ENCODE measurements at places on chromosomes 2 and 18.

DNA sequence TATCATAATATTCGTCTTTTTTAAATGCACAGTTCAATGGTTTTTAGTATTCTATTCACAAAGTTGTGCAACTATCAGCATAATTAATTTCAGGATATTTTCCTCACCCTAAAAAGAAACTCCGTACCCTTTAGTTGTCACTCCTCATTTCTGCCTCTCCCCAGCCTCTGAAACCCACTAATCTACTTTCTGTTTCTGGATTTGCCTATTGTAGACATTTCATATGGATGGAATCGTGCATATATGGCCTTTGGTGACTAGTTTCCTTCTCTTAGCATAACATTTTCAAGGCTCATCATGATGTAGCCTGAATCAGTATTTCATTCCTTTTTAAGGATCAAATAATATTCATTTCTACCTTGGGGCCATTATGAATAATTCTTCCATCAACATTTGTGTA, 18.5 kb downstream of the NEURL3 start:
- no peak for DNase-seq

GRCh38 chr2:28193630-28194403, 198.8 kb upstream of the FOSL2 start:
- DNase-seq = no peak

- DNase-seq = no peak
These were observed 3.5 kb downstream of the TMEM200C start for GRCh38 chr18:5891854-5892215.

- DNase-seq = no peak
These were observed 25.7 kb downstream of the NPPC start for GRCh38 chr2:231900486-231900942.

- DNase-seq = no peak
These were observed 4.5 kb downstream of the SEMA4F start for GRCh38 chr2:74658516-74658915.

DNA sequence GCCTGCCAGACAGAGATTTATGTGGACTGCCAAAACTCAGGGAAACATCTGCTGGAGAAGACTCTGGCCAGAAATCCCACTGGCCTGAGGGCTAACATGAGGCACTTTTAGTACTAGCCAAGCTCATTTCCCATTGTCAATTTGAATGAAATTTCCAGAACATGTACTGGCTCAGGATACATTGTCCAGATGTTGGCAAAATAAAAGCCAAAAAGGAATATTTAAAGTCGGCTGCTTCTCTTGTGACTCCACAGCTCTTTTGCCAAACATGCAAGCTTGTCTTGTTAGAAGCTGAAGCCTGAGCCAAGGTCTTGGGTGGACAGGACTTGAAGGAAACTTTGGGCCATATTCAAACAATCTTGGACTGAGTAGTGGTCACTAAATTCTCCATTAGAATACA, 215.5 kb downstream of the NCKAP5 start:
- no peak for DNase-seq

- DNase-seq = no peak
These were observed 3.4 kb downstream of the CASP8 start for GRCh38 chr2:201263779-201264178.

DNA sequence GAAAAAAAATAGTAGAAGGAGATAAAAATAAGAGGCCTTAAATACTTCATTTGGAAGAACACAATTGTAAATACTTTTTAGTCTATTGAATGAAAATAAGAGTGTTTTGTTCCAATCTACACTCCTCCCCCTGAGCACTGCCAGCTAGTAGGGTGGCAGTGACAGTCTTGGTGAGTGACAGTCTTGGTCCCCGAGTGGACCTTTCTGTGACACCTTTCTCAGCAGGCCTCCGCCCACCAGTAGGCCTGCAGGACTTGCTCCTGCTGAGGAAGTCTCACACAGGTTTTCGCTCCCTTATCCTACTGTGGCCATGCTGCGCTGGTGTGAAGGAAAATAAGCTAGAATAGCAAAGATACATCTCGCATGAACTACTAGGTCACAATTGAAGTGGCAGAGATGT, 666.8 kb downstream of the NR4A2 start:
- no peak for DNase-seq

DNA sequence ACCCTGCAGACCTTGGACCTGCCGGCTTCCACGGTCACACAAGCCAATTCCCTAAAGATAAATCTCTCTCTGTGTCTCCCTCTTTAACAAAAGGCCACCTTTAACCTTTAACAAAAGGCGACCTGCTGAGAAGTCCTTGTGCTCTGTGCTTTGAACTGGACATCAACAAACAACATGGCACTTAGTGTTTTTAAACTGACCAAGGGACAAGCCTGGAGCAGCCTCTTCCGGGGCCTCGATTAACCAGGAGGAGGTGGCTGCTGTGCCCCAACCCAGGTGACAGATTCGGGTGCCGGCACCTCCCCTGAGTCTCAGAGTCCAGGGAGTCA, 135.3 kb downstream of the RTP5 start:
- no peak for DNase-seq

DNA sequence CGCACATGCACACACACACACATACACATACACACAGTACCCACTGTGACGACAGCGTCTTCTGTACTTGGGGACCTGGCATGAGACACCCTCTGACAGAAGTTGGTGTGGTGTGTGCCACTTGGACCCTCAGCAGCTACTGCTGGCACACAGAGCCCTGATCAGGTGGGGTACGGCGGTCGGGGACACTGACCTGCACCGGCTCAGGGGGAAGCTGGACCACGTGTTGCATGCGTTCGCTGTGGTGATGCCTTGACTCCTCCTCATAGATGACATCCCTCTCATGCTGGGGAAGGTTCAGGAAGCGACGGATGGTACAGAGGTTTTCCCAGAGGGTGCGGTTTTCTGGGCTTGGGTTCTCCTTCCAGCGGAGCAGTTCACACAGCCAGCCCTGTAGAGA, 149.2 kb downstream of the SATB2 start:
- DNase-seq = no peak

GRCh38 chr2:7037340-7038333, 120.4 kb downstream of the RNF144A start:
- DNase-seq = peak; percentile 38

DNA sequence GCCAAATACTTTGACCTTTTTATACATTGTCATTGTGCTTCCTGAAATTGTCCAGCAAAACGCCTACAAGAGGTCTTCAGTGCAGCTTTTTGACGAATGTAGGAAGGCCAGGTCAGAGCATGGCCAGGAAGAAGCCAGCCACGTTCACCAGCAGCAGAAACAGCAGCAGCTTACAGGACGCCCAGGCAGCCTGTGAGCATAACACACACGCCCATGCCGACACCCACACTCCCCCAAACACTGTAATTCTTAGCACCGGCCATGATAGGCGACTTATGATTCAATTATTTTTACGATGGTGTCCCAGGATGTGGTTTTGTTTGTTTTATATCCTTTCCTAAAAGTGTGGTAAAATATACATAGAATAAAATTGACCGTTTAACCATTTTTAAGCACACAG, 249.1 kb upstream of the SALL3 start:
- no peak for DNase-seq

GRCh38 chr18:13398631-13399030, 180.1 kb downstream of the LDLRAD4 start:
- DNase-seq = no peak

DNA sequence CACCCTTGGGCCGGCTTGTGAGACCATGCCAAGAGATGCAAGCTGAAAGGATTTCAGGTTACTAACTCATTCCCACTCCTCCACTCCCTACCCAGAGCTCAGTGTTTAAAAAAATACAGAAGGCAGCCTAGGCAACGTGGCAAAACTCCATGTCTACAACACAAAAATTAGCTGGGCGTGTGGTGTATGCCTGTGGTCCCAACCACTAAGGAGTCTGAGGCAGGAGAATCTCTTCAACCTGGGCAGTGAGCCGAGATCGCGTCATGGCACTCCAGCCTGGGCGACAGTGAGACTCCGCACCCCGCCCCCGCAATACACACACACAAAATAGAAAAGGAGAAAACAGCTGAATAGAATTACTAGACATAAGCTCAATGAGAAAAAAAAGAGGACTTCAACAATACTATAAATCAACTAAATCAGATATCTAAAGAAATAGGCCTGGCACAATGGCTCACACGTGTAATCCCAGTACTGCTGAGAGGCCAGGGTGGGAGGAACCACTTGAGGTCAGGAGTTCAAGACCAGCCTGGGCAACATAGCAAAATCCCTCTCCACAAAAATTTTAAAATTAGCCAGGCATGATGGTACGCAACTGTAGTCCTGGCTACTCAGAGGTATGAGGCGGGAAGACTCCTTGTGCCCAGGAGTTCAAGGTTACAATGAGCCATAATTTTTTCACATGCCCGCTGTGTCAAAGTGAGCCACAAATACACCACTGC, 10.1 kb downstream of the IWS1 start:
- no peak for DNase-seq

DNA sequence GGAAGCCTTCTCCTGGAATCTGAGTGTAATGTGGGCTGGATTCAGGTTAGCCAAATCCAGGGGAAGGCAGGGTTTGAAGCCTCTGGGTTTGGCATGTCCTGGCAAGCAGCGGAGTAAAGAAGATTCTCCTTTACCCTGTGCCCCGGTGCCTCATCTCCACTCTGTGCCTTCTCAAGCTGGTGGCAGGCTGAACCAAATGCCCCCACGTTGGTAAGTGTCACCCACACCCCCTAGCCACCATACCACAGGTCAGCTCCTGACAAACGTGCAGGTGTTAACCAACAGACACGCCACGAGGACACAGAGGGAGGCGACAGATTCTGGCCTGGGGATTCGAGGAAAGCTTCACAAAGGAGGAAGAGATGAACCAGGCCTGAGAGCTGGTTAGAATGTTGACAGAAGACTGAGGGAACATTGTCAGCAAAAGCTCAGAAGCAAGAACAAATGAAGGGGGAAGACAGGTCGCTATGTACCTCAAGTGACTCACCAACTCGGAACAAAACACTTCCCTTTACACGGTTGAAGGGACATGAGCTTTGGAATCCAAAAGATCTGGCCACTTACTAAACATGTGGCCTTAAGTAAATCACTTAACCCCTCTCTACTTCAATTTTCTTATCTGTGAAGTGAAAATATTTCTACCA, 85.2 kb upstream of the LCLAT1 start:
- DNase-seq = no peak

DNA sequence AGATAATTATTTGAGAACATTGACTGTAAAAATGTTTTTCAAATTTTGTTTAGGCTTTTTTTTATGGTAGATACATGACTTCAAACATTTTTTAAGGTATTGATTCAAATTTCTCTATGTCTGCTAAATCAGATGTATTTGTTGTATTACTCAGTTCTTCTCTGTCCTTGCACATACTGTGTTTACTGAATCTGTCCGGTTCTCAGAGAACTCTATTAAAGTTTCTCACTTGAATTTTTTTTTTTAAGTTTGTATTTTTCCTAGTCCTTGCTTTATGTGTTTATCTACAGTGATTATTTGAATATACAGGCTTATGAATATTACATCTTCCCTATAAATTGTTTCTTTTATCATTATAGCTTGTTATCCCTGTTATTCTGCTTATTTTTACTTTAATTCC, 5.3 kb downstream of the SEPTIN2 start:
- DNase-seq = no peak

DNA sequence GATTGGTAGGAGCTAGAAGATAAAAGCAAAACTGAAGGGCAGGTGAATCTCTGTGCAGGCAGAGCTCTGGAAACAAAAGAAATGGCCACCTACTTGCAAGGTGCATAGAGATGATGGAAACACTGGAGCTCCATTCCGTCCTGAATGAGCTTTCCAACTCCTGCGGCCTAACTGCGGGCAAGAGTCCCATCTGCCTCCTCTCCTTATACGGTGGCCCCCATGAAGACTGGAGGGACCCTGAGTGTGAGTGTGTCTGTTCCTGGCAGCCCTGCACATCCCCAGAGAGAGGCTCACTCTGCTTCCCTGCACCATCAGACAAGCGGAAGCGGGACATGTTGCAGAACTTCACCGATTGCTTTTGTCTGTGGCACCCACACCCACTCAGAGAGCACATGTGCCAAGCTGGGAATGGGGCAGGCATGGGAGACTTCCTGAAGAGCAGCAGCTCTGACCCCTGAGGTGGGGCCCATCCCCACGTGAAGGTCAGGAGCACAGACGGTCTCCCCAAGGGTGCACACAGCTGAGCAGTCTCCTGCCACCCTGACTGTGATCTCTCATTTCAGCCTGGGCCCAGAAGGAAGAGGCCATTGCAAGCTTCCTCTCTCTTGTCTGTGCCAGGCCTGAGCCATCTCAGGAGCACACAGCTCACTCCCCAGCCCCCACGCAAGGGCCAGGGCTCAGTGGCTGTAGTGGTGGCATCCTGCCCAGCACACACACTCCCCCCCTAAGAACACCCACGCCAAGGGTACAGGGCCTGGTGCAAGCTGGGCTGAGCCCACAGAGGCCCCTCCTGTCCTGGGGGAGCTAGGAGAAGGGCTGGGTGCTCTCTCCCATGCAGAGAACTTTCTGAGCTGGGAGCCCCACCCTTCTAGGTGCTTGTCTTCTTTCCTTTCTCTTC, 75.3 kb downstream of the STPG4 start:
- no peak for DNase-seq

GRCh38 chr18:80232710-80233109, 14.6 kb downstream of the PARD6G start:
- DNase-seq = no peak

GRCh38 chr2:118627156-118627555, 220.3 kb downstream of the EN1 start:
- DNase-seq = no peak

- DNase-seq = no peak
These were observed 328.7 kb downstream of the SMAD2 start for GRCh38 chr18:47601581-47602272.

DNA sequence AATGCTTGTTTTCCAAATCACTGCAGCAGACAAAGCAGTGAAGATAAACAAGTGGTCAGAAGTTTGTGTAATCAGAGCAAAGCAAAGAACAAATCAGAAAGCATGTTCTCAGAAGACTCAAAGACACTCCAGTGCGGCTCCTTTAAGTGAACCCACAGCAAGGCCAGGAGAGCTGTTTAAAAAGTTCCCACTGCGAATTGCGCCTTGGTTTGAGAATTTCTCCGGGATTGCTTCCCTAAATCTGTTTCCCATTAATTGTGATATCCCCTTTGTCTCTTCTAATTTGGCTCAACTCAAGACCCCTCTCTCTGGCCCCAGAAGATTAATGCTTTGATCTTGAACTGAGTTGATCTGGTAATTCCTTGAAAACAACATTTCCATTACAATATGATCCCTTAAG, 122.4 kb upstream of the BCL2L11 start:
- DNase-seq = no peak

GRCh38 chr2:48415836-48416515, 114.0 kb upstream of the STON1 start:
- no peak for DNase-seq

DNA sequence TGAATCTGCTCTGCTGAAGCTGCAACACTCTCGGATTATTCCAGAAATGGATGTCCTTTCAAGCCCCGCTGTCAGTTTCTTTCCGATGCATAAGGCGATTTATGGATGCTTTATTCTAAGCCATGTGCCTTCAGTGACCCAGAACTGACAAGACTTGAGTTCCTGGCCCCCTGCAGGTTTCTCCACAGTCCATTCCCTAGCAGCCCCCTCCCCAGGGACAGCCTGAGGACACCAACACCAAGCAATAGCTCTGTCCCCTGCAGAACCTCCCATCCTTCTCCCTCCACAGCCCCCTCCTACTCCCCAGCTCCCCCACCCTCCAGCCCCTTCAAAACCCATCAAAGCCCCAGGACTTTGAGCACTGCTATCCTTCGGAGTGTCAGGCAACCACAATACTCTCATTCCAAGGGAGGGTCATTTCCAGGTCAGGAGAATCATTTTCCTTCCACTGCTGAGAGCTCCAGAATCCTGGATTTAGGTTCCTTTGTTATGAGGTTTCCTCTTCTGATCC, 24.6 kb upstream of the SPP2 start:
- DNase-seq = no peak

- DNase-seq = no peak
These were observed 59.5 kb downstream of the MFSD6 start for GRCh38 chr2:190467575-190468083.

Data from NCI-H187 treated with DMSO at 0.1 percent for 48 hours (cell line).